ENCODE measurements at places on chromosomes 6 and 20.
A peak's percentile ranks its signal among the peaks of the same experiment; 100 is the strongest.

- DNase-seq, result no peak
Measured at GRCh38 chr6:39758905-39759605, 33.1 kb upstream of the DAAM2 start.

DNA sequence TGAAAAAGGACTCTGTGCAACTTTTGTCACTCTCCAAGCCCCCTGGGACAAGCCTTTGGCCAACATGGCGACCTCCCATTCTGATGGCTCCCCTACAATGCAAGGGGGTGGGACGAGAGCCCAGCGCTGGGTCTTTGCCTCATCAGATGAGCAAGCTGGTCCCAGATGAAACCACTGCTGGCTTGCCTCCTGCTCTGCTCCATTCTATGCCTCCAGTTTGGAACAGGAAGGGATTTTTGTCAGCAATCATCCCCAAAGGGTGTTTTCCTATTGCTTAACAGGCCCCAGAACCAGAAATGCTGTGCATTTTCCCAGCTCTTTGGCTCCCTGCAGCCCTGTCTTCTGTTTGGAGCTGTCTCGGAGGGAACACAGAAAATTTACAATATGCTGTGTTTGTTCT is 412.7 kb downstream of the MAFB start:
- DNase-seq, result no peak

- peak; percentile 31 for DNase-seq
Measured at GRCh38 chr20:57928181-57928967, 218.6 kb upstream of the PMEPA1 start.

GRCh38 chr20:671252-672030 is 4.2 kb downstream of the SCRT2 start:
- no peak for DNase-seq

- DNase-seq, result peak; percentile 60
Measured at GRCh38 chr6:151387175-151387970, 4.0 kb downstream of the ZBTB2 start.

GRCh38 chr6:70180901-70181599 is 121.8 kb downstream of the COL9A1 start:
- DNase-seq, result peak; percentile 57

DNA sequence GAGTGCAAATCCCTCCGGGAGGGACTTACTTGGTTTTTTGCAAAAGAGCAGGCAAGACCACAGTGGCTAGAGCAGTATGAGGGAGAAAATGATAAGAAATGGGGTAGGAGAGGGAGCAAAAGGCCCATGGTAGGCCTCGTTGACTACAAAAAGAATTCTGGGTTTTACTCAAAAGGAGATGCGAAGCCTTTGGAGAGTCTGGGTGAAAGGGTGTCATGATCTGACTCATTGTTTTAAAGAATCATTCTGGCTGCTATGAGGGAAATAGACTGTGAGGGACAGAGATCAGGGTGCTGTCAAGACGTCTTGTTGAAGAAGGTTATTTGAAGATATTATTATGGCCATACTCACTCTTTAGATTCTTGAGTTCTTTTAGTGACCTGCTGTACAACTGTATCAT is 13.0 kb downstream of the TBC1D32 start:
- no peak for DNase-seq

- DNase-seq, result peak; percentile 77
Measured at GRCh38 chr6:87731818-87732661, 30.0 kb upstream of the AKIRIN2 start.

GRCh38 chr6:144737998-144738397 is 452.9 kb downstream of the UTRN start:
- DNase-seq, result no peak

GRCh38 chr6:92681401-92681800 is 738.0 kb downstream of the EPHA7 start:
- no peak for DNase-seq

GRCh38 chr20:43863821-43864544 is 50.7 kb upstream of the TOX2 start:
- no peak for DNase-seq

- DNase-seq, result no peak
Measured at GRCh38 chr20:17681726-17682102, 328 bp downstream of the RRBP1 start.

- no peak for DNase-seq
Measured at GRCh38 chr6:106146852-106147351, 60.8 kb downstream of the PRDM1 start.

DNA sequence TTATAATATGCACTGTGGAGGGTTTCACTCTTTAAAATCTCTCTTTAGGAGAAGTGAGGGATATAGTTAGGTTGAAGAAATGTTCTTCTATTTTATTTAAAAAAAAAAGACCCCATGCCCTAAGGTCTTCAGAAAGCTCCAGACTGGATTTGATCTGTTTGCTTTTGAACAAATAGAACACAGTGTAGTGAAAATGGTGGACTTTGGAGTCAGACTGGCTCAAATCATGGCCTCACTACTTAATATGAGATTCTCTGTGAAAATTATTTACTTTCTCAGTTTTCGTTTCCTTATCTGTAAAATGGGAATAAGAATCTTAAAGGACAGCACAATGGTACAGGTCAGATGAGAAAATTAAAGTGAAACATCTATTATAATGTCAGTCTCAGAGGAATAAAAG is 203.9 kb downstream of the ASCC3 start:
- DNase-seq, result no peak

DNA sequence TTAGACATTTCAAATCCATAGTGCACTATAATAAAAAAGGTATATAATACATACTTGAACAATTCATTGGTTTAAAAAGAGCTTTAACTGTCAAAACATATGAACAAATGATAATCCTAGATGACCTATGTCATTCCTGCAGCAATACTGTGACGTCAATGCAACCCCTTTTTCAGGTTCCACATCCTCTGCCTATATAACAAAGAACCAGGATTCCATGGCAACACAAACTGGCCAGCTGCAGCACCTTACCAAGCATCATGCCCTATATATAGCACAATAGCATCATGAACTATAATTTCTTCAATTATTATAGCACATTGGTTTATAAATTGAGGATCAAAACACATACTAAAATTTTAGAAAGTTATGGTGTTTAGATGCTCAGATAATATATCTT is 578 bp upstream of the PTCHD4 start:
- no peak for DNase-seq

DNA sequence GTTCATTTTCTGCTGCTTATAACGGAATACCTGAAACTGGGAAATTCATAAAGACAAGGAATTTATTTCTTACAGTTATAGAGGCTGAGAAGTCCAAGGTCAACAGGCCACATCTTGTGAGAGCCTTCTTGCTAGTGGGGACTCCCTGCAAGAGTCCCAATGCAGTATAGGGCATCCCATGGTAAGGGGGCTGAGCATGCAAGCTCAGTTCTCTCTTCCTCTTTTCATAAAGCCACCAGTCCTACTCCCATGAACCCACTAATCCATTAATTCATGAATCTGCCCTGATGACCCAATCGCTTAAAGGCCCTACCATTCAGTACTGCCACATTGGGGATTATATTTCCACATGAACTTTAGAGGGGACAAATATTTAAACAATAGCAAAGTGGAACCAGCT is 26.5 kb downstream of the CYB5R4 start:
- no peak for DNase-seq

- DNase-seq, result no peak
Measured at GRCh38 chr20:53579266-53579580, 14.4 kb downstream of the ZNF217 start.

DNA sequence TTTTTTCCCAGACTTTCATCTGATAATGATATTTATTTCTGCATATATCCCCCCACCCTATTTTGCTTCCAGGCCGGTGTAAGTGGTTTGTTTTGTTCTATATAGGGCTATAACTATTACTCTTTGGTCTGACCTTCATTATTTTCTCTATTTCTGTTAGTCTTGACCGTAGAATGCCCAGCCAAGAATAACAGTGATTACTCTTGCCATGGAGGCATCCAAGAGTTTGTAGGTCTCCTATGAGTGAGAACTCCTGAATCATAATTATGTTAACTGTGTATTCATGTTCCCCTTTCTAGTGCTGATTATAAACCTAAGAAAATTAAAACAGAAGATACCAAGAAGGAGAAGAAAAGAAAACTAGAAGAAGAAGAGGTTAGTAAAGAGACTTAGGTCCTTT is 52.2 kb downstream of the TOP1 start:
- DNase-seq, result no peak

DNA sequence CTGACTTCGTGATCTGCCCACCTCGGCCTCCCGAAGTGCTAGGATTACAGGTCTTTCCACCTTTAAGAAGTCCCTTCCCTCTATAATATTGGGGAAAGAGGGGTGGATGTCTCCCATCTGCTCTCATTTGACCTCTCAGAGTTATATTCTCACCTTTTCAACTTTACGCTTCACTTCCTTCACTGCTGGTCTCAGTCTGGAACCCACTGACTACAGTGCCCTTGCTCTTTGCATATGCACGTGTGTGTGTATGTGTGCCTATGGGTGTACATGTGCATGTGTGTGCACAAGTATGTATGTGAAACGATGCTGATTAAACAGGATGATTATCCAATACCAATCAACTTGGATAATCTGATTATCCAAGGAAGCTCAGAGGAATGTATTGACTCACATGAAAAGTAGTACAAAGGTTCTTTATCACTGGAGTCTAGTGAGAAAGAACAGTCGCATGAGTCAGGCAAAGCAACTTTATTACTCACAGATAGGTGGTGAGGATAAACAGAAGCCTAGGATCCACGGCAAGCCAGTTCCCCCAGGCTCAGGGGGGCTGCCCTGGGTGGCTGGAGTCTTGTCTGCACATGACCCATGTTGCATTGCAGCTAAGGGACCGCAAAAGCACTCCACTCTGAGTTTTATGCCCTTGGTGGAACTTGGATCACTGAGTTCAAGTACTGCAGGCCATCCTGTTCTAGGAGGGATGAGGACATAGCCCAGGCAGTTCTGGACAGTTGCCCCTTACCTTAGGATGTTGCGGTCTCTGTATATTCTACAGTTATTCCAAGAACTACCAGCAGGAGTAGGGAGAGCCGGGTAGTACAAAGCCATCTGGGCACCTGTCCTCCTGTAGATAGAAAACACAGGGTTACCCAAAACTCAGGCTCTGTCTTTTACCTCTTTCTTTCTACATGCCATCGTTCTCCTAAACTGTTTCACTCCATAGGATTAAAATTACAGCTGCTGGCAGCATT is 50.9 kb downstream of the SNRNP48 start:
- no peak for DNase-seq

GRCh38 chr6:156438350-156438923 is 338.7 kb upstream of the ARID1B start:
- peak; percentile 17 for DNase-seq

- DNase-seq, result no peak
Measured at GRCh38 chr6:142855893-142856623, 88.9 kb downstream of the HIVEP2 start.
